Suprapubic skin (tissue), 4 donors: ENCODE measurements at places on chromosomes 16 and 17. TPM values are rescaled to one million over a fixed set of nuclear protein-coding genes. Genes with fewer than 3 reads are reported as not detected.

The SULT1A2 gene
- total RNA-seq = not detected

The CDH8 gene
- 2.2 TPM for total RNA-seq

The SLC13A2 gene
- 15.3 TPM for total RNA-seq

The PDPR gene
- total RNA-seq = 16.7 TPM

The SDK2 gene
- 2.6 TPM for total RNA-seq

The GRAPL gene
- total RNA-seq = 1.9 TPM

The NTN1 gene
- total RNA-seq = 3.7 TPM

The KRTAP2-1 gene
- total RNA-seq = 20.1 TPM

The C17orf107 gene
- total RNA-seq = 9.8 TPM

The TBC1D3H gene
- not detected for total RNA-seq

The DDX5 gene
- total RNA-seq = 962 TPM

The SOX8 gene
- total RNA-seq = 9.6 TPM

The HLF gene
- total RNA-seq = 26.2 TPM

The CCDC200 gene
- not detected for total RNA-seq

The PGS1 gene
- 51.7 TPM for total RNA-seq

The ARL17B gene
- 9.0 TPM for total RNA-seq

The CACNG1 gene
- total RNA-seq = not detected

The VAT1L gene
- total RNA-seq = not detected

The TP53TG3C gene
- total RNA-seq = not detected

The CLEC18C gene
- not detected for total RNA-seq

The ELMO3 gene
- 56.4 TPM for total RNA-seq

The ENO3 gene
- total RNA-seq = 3.3 TPM

The ZNF213 gene
- total RNA-seq = 15.7 TPM
